ENCODE measurements at places on chromosomes 1 and 21.

- DNase-seq, result no peak
Observed at GRCh38 chr1:6614929-6615785, 1.6 kb downstream of the PHF13 start.

- DNase-seq, result no peak
Observed at GRCh38 chr1:186896211-186896610, 67.5 kb downstream of the PLA2G4A start.

DNA sequence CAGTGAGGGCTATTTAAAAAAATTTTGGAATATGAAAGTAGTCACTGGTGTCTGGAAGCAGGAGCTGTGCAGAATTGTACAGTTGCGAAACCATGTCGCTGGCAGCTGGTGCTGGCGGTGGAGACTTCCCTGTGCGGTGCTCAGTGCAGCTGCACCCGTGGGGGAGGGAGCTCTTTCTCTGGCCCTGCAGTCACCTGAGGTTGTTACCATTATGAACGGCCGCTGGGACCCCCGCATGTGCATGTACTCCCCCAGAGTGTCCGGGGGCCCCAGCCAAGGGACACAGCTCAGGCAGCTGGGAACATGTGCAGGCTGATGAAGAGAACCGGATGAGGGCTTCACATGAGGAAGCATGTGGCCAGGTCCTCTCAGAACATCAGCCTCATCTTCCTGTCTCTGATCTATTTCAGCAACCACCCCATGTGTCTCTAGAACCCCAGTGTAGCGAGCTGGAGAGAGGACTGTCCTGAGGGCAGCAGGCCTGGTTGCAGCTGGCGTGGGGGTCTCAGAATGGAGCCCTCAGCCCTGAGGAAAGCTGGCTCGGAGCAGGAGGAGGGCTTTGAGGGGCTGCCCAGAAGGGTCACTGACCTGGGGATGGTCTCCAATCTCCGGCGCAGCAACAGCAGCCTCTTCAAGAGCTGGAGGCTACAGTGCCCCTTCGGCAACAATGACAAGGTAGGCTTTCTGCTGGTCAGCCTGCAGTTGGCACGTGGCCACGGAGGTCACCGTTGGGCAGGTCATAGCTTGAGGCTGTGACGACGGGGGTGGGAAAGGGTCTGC is at the start of gene TRPM2:
TRPM2 (plus strand) TSS at position 431 of the 780 bp plus-strand sequence; CDS start at position 511, 80 bp downstream.
- DNase-seq, result no peak

DNA sequence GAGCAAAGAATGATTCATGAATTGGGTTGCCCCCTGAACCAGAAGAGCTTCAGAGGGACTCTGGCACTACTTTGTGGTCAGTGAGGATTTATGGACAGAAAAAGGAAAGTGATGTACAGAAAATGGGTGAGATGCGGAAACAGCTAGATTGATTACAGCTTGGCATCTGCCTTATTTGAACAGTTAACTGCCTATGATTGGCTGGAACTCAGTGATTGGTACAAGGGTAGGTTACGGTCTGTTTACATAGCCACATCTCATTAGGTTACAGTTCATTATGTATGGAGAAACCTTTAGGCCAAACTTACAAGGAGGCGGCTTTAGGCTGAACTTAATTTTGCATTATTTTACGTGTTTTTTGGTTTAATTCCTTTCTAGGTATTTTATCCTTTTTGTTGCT is 29.0 kb upstream of the RHOU start:
- no peak for DNase-seq

DNA sequence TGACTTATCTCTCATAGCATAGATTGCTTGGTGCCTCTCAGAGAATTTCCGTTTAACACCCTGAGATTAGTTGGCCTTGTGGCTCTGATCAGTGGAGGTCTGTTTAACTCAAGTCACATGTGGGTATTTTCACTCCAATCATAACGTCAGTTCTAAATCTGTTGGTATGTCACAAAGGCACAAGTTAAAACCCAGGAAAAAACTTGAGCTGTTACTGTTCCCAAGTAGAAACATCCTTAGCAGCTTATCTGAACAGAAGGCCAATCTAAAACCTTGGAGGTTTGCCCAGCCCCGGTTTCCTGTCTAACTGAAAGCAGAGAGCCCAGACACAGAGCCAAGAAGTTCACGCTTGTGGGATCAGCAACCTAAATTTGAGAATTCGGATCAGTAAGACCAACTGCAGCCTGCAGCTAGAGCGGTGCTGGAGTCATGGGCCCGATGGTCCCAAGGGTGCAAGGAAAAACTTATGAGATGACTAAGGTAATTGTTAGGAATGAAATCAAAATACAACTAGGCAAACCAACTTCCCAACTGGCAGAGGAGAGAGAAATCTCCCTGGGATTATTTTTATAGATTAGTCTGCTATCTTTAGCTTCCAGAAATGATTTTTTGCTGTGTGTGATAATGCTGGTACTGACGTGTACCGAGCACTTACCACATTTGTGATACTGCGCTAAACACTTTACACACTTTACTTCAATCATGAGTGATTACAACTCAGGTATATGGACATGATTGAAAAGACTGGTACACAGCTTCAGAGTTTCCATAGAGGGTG is 90.2 kb upstream of the C1orf21 start:
- DNase-seq, result peak; percentile 89

DNA sequence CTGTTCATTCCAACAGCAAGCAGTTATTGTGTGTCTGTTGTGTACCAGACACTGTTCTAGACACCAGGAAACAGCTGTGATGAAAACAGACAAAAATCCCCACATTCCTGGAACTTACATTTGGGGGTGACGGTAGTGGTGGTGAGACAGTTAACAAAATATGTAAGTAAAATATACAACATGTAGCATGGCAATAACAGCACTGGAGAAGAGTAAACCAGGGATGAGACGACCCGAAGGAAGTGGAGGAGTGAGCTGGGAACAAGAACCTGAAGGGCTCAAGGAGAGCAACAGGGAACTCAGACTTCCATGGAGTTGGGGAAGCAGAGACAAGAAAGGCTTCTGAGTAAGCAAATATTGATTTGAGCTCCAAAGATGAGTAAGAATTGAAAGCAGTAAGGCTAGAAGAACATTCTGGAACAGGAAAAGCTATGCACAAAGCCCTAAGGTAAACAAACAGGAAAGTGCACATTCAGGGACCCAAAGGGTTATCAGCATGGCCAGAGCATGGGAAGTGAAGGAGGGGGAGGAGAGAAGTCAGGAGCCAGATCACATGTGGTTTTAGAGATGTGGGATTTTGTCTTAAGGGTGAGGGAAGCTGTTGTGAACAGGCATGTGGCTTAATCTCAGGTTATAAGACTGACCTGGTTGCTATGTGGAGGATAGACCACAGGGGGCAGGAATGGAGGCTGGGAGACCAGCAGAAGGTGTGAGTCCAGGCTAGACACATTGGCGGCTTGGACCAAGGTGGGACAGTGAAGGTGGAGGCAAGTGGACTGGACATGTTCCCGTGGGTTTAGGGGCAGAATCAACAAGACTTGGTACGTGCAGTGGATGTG is 7.3 kb downstream of the CSF1 start:
- no peak for DNase-seq

- peak; percentile 35 for DNase-seq
Observed at GRCh38 chr1:56330391-56331026, 248.9 kb downstream of the PLPP3 start.

- DNase-seq, result no peak
Observed at GRCh38 chr1:47252369-47252768, 20.3 kb upstream of the TAL1 start.

DNA sequence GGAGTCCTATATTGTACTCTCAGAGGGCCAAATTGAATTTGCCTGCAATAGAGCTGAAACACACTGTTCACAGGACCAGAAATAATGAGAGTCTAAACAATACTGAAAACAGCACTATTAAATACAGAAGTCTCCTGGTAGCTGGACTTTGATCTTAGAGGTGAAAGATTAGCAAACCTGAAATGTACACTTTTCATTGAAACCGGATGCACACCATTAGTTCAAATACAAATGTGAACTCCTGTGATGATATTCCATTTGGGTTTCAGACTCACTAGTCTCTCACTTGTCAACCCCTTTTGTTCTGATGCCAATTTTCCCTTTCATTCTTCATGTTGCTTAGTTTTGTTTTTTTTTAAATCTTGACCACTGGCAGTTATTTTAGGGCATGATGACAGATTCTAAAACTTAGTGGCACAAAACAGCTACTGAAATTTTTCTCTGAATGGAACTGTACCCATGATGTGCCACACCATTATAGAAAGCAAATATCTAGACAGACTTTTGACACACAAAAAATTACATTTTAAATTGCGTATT is 5.9 kb upstream of the TNFSF4 start:
- DNase-seq, result no peak

DNA sequence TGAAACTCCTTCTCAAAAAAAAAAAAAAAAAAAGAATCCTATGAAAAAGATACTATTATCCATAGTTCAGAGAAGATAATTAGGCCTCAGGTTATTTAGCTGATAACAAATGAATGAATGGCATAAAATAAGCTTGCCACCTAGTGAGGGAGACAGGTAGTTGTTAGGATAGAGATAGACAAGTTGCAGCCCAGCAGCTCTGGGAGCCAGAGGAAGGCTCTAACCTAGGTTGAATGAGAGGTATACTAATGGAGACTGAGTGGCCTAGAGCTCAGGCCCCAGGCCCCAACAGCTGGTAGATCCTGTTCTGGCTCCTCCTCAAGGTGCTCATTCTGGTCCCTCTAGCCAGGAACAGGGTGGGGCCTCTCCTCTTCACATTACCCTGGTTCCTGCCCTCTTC is 20.6 kb upstream of the RSPO1 start:
- no peak for DNase-seq

DNA sequence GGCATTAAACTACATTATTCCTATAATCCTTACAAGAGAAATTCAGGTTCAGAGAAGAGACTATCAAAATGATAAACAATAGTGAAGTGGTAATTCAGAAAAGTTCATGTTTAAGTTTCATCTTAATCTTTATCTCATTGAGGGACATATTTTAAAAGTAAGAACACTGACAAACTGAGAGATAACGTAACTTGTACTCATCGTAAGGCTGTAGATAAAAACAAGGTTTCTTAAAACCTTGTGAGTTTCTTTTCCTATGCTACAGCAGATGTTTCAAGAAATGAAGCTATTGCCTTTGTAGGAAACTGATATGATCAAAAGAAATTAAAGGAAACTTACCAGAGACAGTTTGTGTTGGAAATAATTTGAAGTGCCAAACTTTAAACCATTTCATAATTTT is 65.0 kb downstream of the RERE start:
- no peak for DNase-seq

- DNase-seq, result no peak
Observed at GRCh38 chr1:168504064-168504837, 39.5 kb downstream of the XCL2 start.

GRCh38 chr1:94522304-94522703 is 19.3 kb downstream of the F3 start:
- no peak for DNase-seq
